ENCODE measurements at places on chromosomes 4 and X.

- no peak for DNase-seq
These were observed 33.9 kb downstream of the USP46 start for GRCh38 chr4:52625216-52625615.

- DNase-seq = no peak
These were observed 187.5 kb upstream of the ANK2 start for GRCh38 chr4:112861691-112862674.

DNA sequence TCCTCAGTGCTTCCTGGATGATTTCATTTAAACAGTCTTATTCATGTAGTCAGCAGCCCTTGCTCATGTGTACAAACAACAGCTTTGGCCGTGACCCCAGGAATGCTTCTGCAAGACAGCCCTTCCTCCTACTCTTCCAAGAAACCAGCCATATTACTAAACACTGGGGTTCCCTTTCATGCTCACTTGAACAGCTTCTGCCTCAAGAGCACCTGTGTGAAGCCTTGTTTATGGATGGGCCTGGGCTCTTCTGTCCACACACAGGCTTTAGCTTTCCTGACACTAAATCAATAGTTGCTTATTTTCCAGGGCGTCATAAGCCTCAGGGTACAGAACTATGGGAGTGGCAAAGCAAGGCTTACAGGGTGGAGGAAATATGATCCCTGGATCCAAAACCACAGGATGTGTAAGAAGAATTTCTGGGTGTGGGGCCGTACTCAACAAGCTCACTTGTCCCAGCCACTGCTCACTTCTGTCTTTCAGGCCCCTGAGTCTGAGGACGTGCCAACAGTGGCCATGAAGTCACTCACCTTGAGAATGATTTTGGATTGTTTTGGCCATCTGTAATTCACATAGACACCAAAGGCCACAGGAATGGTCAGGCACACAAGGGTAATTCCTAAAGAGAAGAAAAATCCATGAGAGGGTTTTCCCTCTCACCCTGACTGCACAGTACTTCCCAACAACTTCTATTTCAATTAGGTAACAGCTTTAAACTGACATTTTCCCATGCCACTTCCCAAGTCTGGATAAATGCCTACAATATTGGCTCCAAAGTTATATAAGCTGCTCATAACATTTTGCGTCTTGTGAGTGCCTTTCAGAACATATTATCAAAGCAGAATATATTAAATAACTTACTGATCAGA is 17.7 kb downstream of the SLC10A6 start:
- no peak for DNase-seq

- DNase-seq = no peak
These were observed 1.1 kb downstream of the ZFYVE28 start for GRCh38 chr4:2417226-2417764.

GRCh38 chr4:25976780-25977179 is 62.8 kb downstream of the SMIM20 start:
- no peak for DNase-seq

DNA sequence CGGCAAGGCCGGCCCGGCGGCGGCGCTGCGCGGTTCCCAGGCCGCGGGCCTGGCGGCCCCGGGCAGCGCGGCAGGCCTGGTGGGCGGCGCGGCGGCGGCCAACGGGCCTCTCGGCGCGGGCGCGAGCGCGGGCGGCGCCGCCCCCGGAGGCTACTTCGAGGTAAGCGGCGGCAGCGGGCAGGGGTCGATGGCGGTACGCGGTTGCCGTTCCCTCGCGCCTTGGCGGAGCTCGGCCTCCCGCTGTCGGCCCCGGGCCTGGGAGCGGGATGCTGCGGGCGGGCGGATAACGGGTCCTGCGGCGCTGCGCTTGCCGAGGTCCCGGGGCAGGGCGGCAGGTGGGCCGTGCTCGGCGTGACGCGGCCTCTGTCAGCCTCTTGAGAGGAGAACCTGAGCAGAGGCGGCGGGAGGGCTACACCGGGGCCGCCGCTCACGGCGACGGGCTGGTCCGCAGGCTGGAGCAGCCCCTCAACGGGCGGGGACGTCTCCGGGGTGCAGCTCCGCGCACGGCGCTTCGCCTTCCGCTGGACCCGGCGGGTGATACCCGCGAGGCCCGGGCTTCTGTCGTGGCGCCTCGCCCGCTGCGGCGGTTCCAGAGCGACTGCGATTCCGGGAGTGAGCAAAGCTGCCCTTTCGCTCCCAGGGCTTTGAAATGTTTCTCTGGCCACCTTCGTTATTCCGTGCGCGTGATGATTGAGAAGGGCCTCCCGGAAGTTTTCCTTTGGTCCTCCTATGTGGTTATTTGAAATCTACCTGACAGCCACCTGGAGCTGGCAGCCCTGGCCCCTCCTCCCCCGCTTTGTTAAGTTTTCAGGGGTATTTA is 774 bp downstream of the FAM193A start:
- DNase-seq = peak; percentile 58

- DNase-seq = no peak
These were observed 1.5 kb upstream of the PTCHD1 start for GRCh38 chrX:23332888-23333821.

GRCh38 chr4:128477540-128477939 is 189.9 kb upstream of the PGRMC2 start:
- DNase-seq = no peak

DNA sequence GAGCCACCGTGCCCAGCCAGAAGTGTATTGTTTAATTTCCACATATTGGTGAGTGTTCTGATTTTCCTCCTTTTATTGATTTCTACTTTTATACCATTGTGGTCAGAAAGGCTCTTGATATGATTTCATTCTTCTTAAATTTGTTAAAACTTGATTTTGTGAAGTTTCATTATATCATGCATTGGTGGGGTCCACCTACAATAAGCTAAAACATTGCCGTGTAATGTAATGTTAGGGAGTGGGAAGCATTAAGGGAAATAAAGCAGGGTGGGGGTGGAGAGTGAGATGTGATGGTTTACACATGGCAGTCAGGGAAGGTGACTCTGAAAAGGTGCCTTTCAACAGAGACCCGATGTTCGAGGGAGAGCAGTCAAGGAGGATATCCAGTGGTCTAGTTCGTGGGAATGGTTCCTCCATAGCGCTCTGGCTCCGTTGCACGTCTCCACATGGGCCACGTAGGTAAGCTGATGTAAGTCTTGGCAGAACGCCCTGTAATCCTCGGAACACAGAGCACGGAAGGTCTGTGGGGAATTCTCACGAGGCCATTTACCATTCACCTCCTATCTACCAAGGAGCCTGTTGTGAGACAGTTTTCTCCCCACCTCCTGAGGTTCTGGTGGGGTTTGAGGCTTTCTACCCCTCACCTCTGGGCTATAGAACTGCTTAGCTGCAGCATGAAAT is 7.7 kb upstream of the WDR13 start:
- DNase-seq = no peak

GRCh38 chr4:137455647-137456321 is 76.5 kb downstream of the PCDH18 start:
- no peak for DNase-seq

DNA sequence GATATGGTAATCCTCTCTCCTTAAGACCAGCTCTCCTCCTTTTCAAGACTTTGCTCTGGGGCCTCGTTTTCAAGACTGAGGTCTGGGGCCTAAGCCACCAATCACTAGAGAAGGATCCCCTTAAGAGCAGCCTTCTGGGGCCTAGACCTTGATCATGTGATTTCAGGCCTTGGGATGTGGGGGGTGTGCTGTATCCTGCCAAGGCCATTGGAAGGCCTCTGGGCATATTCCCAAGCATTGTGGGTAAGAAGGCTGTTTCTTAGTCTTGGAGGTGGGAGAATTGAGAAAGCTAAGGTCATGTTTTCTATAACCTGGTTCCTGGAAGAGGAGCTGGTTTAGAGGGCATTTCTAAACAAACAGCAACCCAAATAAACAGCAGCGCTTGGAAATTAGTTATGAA is 12.1 kb downstream of the TMEM164 start:
- no peak for DNase-seq

- DNase-seq = no peak
These were observed 53.3 kb downstream of the WDFY3 start for GRCh38 chr4:84913176-84913575.

DNA sequence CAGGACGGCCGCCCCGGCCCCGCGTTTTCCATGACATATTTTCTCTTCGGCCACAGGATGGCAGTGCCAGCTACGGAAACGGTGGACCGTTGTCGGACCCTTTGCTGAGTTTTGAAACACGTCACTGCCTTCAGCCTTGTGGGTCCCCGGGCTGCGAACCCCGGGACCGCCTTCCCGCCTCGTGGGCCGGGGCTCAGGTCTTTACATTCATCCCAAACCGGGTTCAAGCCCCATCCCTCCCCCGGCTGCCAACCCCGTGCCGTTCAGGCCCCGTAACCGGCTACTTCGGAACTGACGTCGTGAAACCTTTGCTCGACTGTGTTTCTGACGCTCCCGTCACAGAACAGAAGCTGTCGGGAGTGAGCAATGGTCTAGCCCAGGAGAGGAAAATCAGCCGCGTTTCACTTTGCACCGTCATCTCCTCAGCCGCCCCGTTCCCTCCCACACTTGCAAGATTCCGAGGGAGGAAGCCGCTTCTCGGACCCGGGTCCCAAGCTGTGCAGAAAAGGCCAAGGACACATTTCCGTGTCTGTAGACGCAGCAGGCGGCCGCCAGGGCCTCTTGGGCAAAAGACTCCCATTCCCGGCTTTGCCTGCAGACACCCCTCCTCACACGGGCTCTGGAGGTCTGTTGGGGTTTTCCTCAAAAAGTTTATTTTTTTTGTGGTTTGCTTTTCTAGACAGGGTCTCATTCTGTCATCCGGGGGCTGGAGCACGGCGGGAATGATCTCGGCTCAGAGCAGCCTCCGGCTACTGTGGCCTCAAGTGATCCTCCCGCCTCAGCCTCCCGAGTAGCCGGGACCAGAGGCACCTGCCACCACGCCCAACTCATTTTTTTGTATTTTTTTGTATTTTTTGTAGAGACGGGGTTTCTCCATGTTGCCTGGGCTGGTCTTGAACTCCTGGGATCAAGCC is 41.4 kb upstream of the PPP2R3B start:
- DNase-seq = no peak

DNA sequence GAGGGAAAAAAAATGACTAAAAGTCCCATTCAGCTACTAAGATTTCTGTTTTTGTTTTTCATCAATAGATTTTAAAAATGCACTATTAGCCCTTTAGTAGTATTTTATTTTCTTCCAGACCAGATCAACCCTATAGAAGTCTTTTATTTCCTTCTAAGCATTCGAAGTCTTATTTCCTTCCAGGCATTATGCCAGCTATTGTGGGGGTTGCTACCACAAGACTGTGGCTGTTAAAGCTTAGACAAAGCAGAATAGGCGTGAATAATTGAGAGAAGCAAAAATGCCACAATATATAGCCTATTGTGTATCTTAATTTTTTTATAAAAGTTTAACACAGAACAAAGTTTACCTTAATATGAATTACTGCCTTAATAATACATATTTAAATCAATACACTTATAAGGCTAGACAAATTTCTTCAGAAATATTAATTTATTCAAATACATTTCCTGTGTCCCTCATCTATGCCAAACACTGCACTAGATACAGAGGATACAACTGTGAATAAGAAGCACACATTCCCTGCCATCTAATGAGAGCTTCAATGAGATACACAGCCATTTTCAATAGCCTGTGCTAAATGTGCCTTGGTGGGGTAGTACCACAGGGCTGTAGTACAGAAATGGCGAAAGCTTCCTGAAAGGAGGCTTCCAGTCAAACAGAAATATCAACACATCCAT is 33.1 kb downstream of the SLC10A7 start:
- no peak for DNase-seq

DNA sequence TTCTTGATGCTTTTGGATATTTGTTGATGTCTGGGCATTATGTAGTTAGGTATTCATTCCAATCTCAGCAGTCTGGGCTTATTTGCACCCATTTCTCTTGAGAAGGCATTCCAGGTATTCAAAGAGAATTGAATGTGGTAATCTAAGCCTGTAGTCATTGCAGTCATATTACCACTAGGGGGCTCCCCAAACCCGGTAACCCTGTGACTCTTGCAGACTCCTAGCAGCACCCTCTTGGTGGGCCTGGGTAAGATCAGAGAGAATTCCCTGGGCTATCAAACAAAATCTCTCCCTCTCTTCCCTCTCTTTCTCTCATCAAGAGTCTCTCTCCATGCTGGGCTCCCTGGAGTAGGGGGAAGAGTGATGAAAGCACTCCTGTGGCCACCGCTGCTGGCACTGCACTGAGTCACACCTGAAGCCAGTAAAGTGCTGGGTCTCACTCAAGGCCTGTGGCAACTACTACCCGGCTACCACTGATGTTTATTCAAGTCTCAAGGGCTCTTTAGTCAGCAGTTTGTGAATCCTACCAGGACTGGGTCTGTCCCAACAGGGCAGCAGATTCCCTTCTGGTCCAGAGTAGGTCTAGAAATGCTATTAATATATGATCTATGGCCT is 187.7 kb upstream of the NUDT10 start:
- DNase-seq = peak; percentile 41

DNA sequence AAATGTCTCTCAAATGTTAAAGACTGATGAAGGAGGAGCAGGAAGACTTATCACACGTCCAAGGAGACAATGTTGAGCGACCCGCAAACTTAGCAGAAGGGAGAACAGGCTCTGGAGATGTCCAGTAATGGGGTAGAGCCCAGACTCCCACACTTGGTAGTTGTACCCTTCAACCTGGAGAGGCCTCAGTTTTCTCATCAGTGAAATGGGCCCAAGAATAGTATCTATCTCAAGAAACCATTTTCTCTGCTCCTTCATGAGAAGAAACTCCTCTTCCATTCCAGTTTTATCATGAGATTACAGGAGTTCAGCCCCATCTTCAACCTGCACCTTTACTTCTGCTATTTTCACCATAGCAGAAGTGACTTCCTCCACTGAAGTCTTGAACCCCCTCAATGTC is 169.9 kb downstream of the DHRSX start:
- no peak for DNase-seq

- DNase-seq = no peak
These were observed 39.3 kb upstream of the NHSL2 start for GRCh38 chrX:71871367-71871766.

DNA sequence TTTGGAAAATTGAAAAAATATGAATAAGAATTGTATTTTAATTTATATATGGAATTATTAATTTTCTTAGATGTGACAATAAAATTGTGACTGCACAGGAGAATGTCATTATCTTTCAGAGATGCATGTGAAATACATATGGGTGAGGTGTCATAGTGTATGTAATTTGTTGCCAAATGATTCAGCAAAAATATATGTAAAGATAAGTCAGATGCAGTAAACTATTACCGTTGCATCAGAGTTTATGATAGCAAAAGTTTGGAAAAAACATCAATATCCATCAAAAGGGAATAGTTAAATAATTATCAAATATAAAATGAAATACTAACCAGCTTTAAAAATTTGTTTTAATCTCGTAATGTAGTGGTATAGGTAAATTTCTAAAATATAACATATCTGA is 10.4 kb upstream of the SLC7A11 start:
- DNase-seq = no peak

DNA sequence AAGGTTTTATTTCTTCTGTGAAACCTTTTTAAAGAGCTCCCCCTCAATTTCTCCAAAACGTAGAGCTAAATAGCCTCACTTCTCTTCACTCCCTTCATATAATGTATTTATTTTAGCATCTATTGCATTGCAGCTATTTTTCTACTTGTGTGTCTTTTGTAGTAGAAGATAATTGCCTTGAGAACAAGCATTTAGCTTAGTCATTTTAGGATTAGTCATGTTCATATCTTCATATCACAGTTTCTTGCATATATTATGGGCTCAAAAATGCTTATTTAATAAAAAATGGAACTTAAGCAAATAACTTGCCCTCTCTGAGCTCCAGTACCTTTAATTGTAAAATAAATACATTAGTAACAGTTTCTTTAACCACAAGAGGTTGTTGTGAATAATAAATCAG is 72.1 kb upstream of the SPANXC start:
- no peak for DNase-seq
